ENCODE measurements at places on chromosomes 1 and 21.

DNA sequence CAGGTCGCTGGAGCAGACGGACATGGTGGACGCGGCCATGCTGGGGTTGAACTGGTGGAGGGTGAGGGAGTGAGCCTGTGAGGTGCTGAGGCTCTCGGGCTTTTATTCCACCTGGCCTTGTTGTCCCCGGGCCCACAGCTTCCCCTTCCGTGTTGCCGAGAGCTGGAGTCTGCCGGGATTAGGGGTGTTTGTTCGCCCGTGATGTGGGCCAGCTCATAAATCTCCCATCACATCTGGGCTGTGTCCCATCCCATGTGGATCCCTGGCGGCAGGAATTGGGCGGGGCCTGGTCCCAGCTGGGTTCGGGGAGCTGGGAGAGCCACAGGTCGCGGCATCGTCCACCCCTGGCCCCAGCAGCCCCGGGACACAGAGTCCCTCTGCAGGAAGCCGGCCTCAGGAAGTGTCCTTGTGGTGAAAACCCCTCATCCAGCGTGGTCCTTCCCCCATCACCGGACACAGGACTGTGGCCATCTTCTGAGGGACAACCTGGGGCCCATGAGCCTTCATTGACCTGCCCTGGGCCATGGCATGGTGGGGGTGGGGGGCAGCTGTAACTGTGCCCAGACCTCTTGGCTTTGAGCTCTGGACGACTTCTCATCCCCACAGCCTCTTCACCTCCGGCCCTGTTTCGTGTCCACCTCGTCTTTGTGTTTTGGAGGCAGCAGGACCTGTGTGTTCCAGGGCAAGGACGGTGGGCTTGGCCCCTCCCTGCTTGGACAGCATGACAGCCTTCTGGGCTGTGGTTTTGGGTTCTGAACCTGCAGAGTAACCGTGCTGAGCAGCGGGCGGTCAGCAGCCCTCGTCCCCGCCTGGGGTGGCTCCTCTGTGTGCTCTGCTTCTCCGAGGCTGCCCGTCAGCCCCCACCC is at the start of gene KRTAP10-6:
TSS of gene KRTAP10-6 (minus strand) at position 60 of the 866 bp plus-strand sequence. CDS start at position 39, 21 bp downstream.
- DNase-seq, result no peak

DNA sequence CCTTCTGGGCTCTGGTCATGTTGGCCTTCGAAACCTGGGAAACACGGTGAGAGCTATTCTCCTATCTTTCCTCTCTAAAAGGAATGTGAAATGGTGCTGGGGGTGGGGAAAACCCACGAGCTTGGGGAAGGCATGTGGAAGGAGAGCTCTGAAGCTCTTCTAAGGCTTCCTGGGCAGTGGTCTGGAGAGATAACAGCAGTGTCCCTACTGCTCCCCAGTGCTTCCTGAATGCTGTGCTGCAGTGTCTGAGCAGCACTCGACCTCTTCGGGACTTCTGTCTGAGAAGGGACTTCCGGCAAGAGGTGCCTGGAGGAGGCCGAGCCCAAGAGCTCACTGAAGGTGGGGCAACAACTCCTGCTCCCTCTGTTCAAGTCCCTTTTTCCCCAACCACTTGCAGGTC is 2.8 kb downstream of the USP21 start:
- DNase-seq, result no peak

DNA sequence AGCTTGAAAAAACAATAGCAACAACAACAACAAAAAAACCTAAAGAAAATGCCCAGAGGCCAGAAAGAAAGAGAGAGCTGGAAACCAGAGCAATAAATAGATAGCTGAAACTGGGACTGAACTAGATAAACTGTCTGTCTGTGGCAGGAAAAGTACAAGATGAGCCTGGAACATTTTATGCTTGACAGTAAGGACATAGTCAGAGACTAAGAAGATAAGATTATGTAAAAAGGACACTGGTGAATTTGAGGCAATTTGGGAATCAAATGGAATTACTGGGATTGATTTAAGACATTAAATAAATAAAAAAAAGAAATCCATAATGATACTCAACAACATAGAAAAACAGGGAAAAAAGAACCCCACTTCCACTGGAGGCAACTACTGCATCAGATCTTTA is 1.7 kb upstream of the KIFAP3 start:
- DNase-seq, result no peak

DNA sequence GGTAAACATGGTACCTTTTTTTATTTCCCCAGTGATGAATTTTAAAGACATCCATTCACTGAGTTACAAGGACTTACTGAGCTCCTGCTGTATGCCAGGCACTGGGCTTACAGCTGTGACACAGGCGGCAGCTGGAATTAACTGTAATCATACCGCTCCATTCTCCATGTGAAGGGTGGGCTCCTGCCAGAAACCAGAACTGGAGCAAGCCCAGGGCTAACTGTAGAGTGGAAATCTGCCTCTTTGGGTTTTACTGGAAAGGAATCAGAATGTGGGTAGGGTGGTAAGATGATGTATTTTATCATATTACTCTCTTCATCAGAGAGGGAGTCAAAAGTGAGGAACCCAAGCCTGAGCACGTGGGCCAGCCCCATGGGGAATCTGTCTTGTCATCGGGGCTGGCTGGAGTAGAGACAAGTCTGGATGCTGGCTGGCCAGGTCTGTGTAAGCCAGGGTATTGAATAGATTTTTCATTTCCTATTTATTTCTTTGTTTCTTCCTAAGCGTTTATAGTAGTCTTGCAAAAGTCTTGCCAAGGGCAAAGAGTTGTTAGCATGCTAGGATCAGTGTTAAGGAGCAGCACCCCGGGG is 21.5 kb downstream of the FGGY start:
- DNase-seq, result no peak

GRCh38 chr1:173529106-173529505 is 52.0 kb downstream of the PRDX6 start:
- no peak for DNase-seq

GRCh38 chr1:10877894-10878293 is 81.4 kb upstream of the CASZ1 start:
- DNase-seq, result no peak

- DNase-seq, result no peak
Measured at GRCh38 chr1:90854397-90854924, 137.4 kb upstream of the BARHL2 start.

GRCh38 chr1:153277852-153278251 is 18.4 kb downstream of the LORICRIN start:
- DNase-seq, result no peak

DNA sequence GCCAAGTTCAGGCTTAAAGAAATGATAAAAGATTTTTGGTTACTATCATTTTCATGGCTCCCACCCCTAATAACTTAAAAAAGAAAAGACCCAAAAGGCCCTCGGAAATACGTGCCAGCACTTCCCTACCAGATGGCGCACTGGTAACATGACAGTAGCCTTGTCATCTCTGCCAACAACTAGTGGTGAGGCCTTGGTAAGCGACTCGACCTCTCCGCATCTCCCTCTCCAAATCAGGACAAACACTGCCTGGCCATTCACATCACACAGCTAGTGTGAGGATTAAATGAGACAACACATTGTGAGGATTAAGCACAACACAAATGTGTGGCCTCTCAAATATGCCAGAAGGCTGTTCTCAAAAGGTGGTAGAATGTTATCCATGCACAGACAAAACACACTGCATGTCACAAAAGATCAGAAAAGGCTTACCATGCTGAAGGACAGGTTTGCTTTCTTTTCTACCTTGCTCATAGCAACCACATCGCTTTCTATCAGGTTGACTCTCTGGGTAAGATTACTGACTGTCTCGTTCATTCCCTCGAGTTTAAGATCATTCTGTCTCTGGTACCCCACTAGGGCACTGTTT is 16.4 kb downstream of the TEX38 start:
- DNase-seq, result no peak

GRCh38 chr1:223717123-223717522 is 4.8 kb downstream of the CAPN2 start:
- no peak for DNase-seq

- no peak for DNase-seq
Measured at GRCh38 chr1:233677690-233678354, 63.9 kb downstream of the KCNK1 start.

DNA sequence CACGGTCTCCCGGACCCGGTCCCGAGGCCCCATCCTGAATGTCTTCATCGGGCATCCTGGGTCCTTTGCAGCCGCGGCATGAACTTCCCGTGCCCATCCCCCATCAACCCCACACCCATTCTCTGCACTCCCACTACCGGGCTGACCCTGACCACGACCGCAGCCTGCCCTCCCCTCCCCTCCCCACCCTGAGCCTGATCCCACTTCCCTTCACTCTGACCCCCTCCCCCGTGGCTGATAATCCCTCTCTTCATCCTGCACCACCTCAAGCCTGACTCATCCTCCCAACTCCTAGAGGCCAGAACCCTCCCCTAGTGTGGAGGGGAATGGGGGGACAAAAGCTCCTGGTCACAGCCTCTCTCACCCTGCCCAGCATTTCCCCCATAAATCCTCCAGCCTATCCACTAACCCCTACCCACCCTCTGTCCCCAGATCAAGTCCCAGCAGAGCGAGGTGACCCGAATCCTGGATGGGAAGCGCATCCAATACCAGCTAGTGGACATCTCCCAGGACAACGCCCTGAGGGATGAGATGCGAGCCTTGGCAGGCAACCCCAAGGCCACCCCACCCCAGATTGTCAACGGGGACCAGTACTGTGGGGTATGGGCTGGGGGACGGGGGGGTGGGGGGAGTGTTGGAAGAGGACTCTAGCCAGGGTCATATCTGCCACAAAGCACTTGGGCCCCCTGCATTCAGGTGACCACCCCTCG is 602 bp downstream of the SH3BGRL3 start:
- DNase-seq, result no peak

DNA sequence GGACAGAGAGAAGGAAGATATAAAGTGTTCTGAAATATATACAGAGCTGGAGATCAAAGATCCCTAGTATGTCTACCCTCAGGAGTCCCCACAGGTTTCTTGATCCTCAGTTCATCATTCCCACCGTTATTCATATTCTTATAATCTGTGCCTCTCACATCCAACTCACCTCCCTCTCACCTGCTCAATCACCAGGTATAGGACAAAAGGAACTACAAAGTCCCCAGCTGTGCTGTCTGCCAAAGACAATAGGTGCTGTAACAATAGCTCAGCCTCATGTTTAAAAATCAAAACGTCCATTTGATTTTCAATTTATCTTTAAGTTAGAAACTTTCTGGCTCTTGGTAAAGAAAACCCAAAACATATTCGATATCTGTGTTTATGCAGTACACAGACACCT is 121.1 kb upstream of the PKN2 start:
- no peak for DNase-seq

DNA sequence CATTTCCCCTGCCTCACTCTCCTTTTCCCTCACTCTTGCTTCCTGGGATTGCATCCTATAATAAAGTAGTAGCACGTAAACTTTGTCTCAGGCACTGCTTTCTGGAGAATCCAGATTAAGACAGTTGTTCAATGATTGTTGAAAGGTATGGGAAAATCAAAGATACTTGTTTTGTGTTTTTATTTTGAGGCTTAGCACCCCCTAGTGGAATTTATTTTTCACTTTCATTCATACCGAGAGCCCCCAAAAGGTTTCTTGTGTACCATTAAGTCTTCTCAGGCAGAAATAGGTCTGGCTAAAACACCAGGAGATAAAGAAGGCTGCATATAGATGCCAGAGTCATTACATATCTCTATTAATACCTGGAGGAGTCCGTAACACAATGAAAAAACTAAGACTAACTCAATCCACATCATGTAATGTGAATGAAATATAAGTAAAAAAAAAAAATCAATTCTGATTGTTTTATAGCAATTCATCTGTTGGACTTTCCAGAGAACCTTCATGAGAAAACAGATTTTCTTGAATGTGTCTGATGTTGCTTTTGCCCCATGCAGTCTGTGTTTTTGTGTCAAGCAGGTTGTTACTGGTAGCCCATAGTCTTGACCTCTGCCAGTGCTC is 103.5 kb downstream of the RPE65 start:
- no peak for DNase-seq

DNA sequence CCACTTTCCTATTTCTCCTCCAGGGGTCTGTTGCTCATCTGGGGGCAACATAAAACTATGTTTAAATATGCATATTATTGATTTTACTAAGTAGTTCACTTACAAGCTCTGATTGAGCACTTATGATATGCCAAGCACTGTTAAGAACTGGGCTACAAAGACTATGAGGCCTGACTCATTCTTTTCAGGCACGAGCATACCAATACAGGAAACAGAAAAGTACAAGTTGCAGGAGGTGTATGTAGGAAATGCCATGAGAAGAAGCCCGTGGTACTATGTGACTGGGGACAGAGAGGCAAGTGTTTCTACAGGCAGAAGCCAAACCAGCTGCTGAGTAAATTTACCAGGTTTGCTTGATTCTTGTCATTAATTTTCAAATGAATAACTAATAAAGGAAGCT is 120.4 kb upstream of the PTGFR start:
- DNase-seq, result no peak

DNA sequence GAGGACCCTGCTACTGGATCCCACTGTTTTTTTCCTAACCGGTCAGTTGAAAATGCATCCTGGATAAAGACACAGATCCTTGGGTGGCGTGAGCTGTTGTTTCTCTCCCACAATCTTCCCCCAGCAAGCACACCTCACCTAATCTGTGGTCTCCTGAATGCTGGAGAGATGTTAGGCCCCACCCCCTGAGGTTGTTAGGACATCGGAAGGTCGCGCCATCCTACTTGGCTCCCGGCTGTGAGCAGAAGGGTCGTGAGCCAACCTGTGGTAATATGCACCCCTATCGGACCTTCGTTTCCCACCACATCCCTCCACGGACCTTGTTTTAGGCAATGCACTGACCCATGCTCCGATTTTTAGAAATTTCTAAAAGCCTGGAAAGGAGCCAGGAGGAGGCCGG is 89.9 kb upstream of the IPO9 start:
- no peak for DNase-seq

DNA sequence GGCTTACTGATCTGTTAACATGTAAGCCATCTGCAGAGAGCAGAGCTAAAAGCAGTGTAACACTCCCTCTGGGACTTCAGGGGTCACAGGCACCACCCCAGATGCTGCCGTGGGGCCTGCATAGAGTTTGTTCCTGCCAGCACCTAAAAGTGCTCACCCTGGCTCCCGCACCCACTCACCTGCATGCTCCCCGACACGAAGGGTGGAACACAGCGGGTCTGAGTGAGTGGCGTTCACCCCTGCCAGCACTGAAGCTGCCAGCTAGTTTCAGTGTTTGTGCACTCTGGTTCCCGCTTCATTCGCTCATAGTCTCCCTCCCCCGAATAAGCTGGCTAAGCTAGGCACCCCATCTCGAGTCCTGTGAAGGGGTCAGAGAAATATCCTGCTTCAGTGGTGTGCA is 1681.0 kb downstream of the NCAM2 start:
- DNase-seq, result no peak

DNA sequence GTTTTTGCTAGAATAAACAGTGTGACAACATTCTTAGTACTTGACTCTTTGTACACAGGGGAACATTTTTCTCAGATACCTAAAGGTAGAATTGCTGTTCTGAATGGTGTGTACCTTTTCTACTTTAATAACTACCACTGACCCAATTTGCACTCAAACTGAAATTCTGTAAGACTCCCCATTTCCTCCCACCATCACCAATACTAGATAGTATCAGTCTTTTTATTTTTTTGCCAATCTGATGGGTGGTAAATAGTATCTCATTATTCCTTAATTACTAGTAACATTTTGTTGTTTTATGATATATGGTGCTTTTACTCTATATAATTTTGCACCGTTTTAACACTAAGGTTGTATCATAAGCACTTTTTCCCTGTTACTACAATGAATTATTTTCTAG is 28.8 kb upstream of the GCLM start:
- DNase-seq, result no peak

GRCh38 chr1:227864882-227865281 is 49.4 kb downstream of the PRSS38 start:
- no peak for DNase-seq

GRCh38 chr1:99277066-99277465 is 12.8 kb downstream of the PLPPR4 start:
- DNase-seq, result no peak

Data from breast epithelium (tissue), 4 donors.